Stimulated activated CD8-positive, alpha-beta memory T cell treated with anti-CD3 and anti-CD28 coated beads, Interleukin-4, amount 100 ng/mL, for 4 hours (primary cell): ENCODE measurements at places on chromosomes 13 and 19.

GRCh38 chr13:60397704-60398378 is 821 bp downstream of the TDRD3 start:
- no peak for DNase-seq

DNA sequence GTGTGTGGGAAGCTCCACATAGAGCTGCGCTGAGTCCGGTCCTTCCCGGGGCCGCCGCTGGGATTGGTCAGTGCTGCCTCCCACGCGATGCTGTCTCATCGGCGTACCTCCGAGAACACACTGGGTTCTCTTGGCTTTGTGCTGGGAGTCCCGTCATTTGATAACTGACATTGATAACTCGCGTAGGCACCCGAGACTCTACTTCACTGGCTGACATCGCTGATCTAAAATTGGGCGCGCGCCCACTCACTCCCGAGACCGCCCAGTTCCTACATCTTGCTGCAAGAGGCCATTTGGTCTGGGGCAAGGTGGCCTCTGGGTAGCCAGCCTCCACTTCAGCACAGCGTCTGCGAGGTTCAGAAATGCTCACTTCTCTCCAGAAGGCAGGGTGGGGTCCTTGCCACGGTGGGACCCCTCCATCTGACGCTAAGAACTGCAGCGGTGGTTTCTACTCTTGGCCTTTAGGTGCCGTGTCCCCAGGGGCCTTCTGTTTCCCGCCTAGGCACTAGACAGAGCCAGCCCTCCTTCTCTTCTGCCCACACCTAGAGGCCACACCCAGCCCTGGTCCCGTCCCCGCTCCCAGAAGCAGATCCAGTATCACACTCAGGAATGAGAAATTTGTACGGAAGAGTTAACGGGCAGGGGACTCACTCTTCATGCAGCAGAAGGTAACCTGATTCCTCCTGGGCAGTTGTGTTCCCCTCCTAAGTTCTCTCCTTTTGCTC is 40.7 kb upstream of the ATP11A start:
- DNase-seq, result no peak

DNA sequence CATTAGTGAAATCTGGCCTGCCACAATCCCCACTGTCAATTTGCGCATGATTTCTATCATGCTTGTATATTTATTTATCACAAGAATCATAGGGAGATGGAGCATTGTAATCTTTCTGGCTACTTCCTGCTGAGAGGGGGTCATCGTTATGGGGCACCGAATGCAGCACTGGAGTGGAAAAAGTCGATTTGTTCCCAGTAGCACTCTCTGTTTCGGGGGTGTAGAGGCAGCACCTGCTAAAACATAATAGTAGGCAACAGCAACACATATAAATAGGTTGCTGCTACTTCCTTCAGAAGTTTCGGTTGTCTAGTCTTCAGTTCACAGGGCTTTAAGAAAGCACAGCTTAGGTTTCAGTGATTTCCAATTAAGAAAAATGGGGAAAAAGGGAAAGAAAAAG is 23.4 kb upstream of the CEACAM21 start:
- DNase-seq, result no peak

DNA sequence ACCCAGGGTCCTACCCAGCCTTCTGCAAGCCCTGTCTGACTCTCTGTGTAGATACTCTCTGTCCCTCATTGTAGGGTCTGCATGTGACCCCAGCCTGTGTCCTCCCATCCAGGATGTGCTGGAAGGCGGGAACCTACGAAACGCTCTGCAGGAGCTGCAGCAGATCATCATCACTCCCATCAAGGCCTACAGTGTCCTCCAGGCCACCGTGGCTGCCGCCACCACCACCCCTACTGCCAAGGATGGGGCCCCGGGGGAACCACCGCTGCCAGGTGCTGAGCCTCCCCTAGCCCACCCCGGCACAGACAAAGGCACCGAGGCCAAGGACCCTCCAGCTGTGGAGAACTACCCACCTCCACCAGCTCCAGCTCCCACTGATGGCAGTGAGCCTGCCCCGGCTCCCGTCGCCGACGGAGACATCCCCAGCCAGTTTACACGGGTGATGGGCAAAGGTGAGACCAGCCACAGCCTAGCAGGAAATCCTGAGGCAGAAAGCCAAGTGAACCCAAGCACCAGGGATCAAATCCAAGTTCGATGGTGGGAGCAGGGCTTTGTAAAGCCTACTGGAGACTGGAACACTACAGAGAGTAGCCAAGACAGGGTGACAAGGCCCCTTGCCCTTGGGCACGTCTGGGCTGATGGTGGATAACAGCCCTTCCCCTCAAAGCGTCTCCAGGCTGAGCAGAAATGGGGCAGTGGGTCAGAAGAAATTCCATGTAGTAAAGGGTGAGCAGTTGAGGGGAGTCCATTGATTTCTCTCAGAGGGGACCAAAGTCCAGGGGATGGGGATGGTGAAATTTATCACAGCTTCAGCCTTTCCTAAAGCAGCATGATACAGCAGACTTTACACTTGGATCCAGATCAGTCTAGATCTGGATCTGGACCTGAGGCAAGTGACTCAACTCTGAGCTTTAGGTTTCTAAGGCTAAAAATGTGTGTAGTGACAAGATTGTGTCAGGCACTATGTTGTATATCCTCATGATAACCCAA is 13.2 kb downstream of the PAF1 start:
- DNase-seq, result no peak

GRCh38 chr19:3407556-3408516 is 41.5 kb downstream of the NFIC start:
- DNase-seq, result no peak

DNA sequence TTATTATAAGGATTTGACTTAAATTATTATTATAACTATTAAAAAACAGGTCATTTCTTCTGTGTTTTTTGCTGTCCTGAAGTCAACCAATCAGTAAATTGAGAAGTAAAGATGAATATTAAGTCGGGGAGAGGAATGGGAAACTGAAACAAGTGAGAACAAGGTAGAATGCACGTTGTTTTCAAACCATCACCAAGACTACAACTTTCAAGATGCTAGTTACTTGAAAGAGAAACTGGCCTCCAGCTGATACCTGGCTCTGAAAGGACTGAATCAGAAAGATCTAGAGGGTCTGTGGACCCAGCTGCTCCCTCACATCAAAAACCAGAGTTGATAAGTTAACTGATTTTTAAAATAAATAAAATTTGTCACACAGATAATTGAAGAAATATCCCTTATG is 1301.5 kb upstream of the ATXN8OS start:
- DNase-seq, result no peak

DNA sequence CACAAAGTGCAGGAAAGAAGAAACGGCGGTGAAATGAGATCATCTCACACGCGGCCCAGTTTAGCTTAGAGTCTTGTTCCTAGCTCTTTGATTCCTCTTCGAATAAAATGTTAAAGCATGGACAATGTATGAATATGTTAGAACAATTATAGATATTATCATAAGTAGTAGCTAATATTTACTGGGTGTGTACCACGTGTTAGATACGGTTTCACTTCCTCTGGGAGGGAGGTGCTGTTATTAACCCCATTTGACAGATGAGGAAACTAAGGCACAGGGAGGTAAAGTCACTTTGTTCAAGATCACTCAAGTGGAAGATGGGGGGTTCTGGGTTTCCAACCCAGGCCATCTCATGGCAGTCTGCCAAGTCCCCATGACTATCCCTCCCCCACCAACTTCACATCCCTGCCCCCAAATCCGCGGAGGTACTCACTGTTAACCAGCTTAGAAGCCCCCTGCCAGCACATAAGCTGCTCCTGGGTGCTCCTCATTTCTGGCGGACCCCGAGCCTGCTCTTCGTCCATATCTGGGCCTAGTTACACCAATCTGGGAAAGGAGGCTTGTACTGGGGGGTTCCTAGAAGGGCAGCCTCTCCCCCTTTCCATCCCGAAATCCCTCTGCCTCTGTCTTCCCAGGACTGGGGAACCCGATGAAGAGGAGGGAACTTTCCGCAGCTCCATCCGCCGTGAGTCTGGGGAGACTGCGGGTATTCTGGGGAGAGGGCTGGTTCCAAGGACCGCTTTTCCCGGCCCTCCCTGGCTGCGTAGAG is 1.0 kb upstream of the FXYD7 start:
- no peak for DNase-seq
